ENCODE measurements at places on chromosomes 12 and 14.
A peak's percentile ranks its signal among the peaks of the same experiment; 100 is the strongest.

GRCh38 chr14:25953532-25954139 is 644.2 kb downstream of the NOVA1 start:
- no peak for DNase-seq

DNA sequence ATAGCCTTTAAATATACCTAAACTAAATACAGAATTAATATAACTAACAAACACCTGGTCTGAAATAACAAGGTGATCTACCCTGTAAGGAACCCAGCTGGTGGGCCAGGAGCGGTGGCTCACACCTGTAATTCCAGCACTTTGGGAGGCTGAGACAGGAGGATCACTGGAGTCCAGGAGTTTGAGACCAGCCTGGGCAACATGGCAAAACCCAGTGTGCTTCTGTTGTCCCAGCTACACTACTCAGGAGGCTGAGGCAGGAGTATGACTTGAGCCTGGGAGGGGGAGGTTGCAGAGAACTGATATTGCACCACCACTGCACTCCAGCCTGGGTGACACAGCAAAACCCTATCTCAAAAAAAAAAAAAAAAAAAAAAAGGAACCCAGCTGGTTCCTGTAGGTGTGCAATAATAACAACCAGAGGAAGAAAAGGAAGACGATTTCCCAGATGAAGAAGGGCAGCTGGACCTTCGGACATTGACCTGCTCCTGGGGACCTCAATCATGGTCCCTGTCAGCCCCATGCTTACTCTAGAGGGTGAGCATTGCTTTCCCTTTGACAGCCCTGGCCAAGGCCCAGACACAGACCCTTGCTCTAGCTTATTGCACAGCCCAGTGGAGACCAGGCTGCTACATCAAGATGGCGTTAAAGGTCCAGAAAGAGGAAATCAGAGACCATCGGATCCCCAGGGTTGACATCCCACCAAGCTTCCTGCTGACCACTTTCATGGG is 5.4 kb downstream of the FOS start:
- DNase-seq: peak; percentile 72

DNA sequence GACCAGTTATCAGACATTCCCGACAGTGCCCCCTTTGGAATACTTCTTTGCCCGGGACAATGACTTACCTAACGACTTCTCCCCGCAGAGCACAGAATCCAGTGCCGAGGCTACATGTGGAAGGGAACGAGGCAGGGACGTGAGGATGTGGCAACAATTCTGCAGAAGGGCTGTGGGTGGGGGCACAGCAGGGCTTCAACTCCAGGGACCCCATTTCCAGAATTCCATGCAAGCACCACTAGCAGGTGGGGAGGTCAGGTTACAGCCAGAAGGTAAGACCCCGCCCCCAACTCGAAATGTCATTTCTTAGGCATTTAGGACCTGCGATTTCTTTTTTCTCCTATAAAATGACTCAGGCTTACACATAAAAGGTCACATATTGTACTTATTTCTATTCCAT is 207.9 kb downstream of the TMEM132C start:
- no peak for DNase-seq

DNA sequence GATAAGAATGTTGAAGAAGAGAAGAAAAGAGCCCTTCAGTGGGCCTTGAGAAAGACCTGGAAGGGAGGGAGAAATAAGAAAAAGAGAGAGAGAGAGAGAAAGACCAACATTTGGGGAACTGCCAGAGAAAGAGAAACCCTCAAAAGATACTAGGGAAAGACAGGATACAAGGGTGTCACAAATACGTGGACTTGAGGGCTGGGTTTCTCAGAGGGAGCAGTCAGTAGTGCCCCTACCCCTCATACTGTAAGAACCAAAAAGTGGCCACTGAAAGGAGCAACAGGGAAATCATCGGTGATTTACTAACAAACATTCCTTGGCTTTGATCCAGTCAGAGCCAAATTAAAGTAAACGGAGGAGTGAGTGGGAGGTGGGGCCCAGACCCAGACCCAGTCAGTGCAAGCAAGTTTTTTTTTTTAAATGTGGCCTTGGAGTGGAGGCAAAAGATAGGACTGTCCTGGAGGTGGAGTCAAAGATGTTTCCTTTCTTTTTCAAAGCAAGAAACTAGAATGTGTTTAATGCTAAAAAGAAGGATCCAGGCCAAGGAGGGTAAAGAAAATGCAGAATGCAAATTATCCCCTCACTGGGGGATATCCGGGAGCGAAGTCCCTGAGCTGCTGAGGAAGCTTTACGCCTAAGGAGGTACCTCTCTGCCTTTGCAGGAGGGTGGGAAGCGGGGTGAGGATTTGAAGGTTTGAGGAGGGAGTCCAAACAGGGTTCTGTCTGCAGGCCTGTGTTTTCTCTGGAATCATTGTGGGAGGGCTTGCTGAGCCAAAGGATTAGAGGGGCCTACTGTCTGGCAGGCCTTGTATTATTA is 143.5 kb upstream of the AMIGO2 start:
- no peak for DNase-seq

DNA sequence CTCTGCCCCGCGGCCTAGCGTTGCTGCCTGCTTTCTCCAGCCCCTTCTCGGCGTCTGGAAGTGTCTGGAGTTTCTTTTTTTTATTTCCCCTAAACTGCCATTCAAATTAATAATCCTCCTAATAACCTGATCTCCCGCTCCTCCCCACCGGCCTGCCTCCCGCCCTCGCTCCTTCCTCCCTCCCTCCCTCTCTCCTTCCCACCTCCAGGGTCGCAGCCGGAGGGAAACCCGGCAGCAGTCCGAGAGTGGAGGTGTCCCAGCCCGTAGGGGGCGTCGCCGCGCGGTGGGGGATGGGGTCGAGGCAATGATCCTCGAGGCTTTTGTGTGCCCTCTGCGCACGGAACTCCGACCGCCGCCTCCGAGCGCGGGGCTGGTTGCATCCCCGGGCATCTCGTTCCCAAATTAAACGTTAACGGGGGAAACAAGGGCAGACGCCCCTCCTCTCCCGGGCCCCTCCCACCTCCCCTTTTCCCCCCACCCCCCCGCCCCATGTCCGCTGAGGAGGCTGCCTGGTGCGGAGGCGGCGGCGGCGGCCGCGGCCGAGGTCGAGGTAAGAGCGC is 1.0 kb upstream of the SOCS2 start:
- DNase-seq: peak; percentile 30

GRCh38 chr12:52280319-52280795 is 5.9 kb downstream of the KRT86 start:
- DNase-seq: peak; percentile 30

DNA sequence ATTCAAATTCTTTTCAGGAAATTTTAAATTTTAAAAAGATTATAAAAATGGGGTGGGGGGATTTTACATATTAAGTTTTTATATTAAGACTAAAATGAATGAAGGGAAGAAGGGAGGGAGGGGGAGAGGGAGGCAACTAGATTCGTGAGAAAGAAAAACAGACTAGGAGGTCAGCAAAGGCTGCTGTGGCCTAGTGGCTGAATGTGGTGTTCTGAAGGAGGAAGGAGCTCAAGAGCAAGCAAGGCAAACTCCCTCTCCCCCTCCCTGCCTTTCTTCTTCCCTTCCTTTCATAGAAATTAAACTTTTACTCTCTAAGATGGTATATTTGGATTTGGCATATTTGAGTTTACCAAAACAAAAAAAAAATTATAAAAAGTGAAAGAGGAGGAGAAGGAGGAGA is 18.1 kb downstream of the DYRK2 start:
- no peak for DNase-seq

DNA sequence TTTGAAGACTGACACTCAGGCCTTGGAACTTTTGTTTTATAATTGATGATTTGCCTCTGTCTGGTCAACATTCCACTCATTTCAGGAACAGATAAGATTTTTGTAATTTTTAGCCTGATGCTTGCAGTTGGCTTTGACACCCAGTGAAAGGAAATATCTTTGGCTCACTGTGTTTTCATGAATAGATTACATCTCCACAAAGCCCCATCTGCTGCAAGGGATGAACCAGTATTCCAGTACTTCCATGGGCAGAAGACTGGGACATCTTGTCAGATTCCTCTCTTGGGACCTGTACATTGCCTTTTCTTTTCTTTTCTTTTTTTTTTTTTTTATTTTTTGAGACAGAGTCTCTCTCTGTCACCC is 28.4 kb downstream of the GSG1 start:
- no peak for DNase-seq

GRCh38 chr14:24241829-24242443 is 487 bp downstream of the TINF2 start:
- peak; percentile 93 for DNase-seq

GRCh38 chr12:48388938-48389337 is 38.2 kb upstream of the ZNF641 start:
- DNase-seq: no peak

GRCh38 chr14:51860825-51861499 is 550 bp downstream of the GNG2 start:
- DNase-seq: no peak

DNA sequence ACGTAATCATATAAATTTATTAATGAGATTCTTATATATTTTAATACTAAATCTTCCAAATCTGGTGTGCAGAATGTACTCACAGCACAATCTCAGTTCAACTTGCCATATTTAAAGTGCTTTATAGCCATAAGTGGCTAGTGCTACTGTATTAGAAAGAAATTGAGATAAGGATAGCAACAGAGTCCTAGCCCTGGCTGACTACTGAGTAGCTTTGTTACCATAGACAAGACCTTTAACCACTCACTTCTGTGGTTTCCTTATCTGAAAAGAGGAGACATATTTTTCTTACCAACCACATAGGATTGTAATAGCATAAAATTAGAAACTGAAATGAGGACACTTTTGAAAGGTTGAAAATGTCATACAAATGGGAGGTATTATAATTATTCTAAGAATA is 2.0 kb upstream of the CHURC1 start:
- DNase-seq: no peak

- no peak for DNase-seq
These were observed 7.7 kb downstream of the LRRIQ1 start for GRCh38 chr12:85043829-85044228.

- DNase-seq: peak; percentile 32
These were observed 112.2 kb upstream of the FKBP4 start for GRCh38 chr12:2682296-2683251.

DNA sequence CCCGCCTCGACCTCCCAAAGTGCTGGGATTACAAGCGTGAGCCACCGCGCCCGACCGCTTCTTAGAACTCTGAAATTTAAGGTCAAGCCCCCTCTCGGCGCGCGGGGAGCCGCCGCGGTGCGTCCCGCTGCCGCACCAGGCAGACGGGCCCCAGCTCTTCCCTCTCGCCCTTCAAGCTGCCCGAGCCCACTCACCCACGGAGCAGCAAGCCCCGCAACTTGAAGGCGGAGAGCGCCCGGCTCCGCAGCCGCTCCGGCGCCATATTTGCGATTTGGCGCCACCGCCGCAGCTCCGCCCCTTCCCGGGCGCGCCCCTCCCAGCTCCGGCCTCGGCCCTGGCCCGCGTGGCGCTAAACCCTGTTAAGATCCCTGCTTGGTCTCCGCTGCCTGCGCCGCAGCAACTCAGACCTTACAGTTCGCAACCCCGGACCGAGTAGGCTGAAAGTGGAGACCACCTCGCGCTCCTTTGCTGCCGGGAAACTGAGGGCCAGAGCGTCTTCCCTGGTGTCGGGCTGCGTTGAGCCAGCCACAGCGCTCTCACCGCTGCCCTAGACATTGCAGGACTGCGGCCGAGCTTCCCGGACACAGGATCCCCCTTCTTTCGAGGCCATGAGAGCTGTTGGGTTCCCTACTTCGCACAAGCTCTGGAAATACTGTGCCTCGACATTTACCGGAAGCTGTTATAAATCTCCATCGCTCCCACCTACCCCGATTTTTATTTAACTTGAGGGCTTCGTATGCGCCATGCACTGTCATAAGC is at the start of gene POLE2:
Gene POLE2 (minus strand): TSS at position 273 of the 759 bp plus-strand sequence. CDS start 11 bp downstream, at position 262.
- peak; percentile 65 for DNase-seq

DNA sequence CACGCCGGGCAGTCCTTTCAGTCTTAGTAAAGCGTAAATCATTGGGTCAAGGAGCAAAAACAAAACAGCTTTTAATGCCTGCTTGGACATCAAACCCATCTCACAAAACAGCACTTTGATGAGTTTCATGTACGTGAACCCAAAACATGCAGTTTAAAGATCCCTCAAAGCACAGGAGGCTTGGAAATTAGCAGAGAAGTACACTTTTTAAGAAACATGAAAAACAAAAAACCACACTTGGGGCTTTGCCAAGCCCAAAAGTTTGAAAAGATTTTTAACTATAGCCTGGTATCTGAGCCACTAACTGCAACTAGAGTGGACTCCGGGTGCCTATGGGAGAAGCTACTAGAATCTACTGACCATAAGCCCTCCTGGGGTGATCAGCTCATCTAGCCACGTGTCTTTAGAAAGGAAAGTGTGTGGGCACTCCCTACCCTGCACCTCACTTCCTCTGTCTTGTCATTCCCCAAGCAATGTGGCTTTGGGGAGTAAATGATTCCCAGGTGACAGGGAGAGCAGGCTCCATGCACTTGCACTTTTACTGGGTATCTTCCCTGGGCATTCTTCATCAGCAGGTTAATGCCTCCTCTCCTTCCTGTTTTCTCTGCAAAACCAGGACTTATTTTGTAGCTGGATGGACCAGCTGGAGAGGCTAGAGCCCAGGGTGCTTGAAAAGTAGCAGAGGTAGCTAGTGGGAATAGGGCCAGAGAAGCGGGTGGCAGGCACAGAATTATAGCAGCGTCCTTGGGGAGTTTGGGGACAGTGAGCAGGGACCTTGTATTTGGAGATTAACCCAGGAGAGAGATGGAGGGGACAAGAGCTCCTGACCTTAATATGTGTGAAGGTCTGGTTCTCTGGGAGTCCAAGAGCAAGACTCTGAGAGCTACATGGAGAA is 339.3 kb downstream of the BCL11B start:
- DNase-seq: no peak

DNA sequence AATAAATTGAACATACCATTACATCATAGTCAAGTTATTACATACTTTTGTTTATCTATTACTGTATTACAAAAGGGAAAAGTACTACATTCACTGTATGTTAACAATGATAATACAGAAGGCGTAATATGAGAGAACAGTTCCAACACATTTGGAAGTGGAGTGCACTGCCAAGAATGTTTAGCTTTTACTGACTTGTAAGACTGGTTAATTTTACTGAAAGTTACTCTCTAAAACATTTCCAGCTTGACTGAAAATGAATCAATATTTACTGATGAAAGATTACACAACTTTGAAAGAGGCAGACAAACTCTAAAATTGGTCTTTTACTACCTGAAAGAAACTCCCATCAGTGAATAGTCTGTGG is 728.5 kb downstream of the FSCB start:
- no peak for DNase-seq

DNA sequence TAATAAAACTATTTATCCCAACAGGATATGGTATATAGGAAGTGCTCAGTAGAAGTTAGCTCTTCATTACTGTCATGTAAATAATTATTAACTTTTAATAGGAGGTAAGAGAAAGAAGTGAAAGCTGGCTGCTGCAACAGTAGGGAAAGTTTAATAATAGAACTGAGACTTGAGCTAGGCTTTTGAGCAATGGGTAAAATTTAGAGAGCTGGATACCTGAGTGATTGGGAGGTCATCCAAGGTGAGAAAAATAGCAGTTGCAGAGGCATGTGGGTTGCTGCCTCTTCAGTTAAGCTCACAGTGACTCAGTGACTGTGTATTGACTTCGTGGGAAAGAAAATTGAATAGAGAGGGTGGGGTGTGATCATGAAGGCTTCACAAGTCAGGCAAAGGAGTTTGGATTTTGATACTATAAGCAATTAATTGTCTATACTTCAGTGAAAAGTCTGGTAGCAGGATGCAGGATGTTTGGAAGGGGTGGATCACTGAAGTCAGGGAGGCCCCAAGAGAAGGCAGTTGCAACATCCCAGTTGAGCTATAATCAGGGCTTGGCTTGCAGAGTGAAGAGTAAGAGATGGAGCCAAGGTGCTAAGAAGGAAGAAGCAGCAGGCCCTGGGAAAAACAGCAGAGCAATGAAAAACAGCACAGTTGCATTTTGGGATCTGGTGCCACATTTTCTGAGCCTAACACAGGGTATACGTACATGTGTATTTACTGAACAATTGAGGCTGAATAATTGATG is 172.0 kb upstream of the FRMD6 start:
- no peak for DNase-seq
